ENCODE measurements at places on chromosomes 1 and 21.
A peak's percentile ranks its signal among the peaks of the same experiment; 100 is the strongest.

GRCh38 chr1:50424884-50425375, 1.7 kb upstream of the DMRTA2 start:
- DNase-seq, result peak; percentile 54

DNA sequence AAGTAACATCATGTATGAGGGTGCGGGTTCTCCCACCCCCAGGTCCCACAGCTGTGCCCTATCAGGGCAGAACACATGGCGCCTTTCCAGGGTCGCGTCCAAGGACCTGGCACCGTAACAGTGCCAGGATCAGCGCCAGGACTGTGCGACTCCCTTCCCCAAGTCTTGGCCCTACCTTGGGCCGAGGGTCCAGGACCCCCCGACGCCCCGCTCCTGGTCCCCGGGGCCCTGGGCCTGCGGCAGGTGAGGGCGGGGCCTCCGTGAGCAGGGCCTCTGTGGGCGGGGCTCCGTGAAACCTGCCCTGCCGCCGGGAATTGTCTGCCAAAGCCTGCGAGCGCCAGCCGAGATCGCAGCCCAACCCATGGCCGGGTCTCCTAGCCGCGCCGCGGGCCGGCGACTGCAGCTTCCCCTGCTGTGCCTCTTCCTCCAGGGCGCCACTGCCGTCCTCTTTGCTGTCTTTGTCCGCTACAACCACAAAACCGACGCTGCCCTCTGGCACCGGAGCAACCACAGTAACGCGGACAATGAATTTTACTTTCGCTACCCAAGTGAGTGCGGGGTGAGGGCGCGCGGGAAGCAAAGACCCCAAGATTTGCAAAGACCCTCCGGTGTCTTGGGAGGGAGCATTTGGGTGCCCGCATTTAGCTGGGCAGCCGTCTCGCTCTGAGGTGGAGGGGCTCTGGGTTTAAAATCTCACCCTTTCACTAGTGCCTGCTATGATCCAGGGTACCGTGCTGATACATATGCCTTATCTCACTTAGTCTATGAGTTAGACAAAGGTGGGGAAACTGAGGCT, at the start of gene RHBG:
RHBG (plus strand) TSS at position 323 of the 796 bp plus-strand sequence; CDS start at position 362, 39 bp downstream.
- peak; percentile 72 for DNase-seq

GRCh38 chr1:46404482-46405196, 10.5 kb downstream of the FAAH start:
- DNase-seq, result no peak

- no peak for DNase-seq
Observed at GRCh38 chr1:37509181-37509580, 5.4 kb downstream of the MEAF6 start.

- peak; percentile 81 for DNase-seq
Observed at GRCh38 chr1:157073944-157074685, 25.5 kb downstream of the ETV3L start.

DNA sequence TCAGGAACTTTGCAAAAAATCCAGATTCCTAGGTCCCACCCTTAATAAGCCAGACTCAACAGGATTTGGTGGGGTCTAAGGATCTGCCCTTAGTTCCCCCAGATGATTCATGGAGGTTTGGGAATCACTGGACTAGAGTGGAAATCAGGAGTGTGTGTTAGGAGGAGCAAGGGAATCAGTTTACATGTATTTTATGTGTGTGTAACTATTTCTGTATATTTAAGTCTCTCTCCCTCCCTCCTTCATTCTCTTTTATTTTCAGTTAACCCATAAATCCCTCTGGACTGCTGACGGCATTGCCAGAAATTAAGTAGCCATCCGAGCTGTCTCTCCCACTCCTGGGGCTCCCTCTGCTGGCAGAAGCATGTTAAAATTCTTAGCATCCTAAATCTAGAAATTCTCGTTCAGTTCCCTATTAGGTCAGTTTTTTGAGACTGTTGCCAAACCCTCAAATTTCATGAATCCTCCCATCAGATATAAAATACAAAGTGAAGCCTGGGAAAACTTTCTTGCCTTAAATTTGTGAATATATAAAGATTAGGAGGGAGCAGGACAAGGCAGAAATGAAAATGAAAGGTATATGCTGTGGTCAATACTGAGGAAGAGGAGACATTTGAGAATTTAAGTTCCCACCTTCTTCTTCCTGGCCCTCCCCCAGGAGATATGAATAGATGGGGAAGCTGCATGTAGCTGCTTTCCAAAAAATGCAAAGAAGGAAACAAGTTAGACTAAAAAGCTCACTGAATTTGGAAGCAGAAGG, 11.7 kb upstream of the HSD11B1 start:
- peak; percentile 72 for DNase-seq

GRCh38 chr1:159940006-159940620, 5.3 kb downstream of the IGSF9 start:
- DNase-seq, result no peak

- DNase-seq, result no peak
Observed at GRCh38 chr21:36776981-36777617, 78.2 kb downstream of the SIM2 start.

GRCh38 chr1:71252900-71253299, 172.1 kb upstream of the ZRANB2 start:
- no peak for DNase-seq

DNA sequence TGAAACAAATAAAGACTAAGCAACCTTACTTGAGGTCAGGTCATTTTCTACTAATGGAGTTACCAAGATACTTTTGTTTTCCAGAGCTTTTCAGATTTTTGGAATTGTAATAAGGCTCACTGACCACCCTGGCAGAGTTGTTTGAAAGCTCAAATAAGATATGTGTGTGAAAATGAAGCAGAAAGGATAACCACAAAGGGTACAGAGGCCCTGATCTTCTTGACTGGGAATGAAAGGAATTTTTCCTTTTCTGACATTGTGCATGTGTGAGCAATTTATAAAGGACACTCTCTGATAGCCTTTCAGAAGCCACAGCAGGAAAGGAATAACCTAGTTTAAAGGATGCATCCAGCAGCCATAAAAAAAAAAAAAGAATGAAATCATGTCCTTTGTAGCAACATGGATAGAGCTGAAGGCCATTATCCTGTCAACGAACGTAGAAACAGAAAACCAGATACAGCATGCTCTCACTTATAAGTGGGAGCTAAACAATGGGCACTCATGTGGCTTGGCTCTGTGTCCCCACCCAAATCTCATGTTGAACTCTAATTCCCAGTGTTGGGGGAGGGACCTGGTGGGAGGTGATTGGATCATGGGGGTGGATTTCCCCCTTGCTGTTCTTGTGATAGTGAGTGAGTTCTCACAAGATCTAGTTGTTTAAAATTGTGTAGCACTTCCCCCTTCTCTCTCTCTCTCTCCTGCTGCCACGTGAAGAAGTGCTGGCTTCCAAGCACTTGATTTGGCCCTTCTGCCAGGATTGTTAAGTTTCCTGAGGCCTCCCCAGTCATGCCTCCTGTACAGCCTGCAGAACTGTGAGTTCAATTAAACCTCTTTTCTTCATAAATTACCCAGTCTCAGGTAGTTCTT, 3.1 kb upstream of the SRP9 start:
- DNase-seq, result no peak

DNA sequence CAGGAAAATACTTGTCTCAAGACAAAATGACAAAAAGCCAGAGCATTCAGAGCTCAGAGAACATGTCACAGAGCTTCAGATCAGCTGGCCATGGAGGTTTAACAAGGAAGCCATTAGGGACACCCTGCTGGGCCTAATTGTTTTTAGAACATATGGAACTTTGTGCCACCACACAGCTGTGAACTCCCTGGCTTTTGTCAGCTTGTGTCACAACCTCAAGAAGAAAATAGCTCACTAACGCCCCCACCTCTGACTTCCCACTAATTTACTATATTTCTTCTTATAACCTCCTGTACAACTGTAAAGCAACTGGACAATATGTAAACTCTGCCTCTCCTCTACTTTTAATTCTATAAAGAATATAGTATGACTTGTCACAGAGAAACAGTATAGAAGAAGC, 21.0 kb upstream of the TDRD10 start:
- DNase-seq, result no peak

GRCh38 chr1:82634266-82634665, 833.5 kb downstream of the ADGRL2 start:
- DNase-seq, result no peak

GRCh38 chr1:96524100-96524499, 197.5 kb upstream of the PTBP2 start:
- no peak for DNase-seq

DNA sequence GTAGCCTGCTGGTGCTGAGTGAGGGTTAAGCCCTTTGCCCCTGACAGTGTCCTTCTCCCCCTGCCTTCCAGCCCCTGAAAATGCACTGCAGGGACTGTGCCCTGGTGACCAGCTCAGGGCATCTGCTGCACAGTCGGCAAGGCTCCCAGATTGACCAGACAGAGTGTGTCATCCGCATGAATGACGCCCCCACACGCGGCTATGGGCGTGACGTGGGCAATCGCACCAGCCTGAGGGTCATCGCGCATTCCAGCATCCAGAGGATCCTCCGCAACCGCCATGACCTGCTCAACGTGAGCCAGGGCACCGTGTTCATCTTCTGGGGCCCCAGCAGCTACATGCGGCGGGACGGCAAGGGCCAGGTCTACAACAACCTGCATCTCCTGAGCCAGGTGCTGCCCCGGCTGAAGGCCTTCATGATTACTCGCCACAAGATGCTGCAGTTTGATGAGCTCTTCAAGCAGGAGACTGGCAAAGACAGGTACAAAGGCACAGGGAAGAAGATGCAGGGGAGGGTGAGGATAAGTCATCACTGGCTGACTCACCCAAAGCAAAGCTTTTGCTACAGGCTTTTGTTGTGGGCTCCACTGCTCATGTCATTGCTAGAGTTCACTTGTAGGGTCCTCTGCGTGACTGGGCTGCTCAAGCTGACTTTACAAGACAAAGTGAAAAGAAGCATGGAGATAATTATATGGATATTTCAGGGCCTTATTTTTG, 174.9 kb downstream of the PIGK start:
- peak; percentile 27 for DNase-seq

GRCh38 chr1:82534996-82535395, 734.3 kb downstream of the ADGRL2 start:
- DNase-seq, result no peak

DNA sequence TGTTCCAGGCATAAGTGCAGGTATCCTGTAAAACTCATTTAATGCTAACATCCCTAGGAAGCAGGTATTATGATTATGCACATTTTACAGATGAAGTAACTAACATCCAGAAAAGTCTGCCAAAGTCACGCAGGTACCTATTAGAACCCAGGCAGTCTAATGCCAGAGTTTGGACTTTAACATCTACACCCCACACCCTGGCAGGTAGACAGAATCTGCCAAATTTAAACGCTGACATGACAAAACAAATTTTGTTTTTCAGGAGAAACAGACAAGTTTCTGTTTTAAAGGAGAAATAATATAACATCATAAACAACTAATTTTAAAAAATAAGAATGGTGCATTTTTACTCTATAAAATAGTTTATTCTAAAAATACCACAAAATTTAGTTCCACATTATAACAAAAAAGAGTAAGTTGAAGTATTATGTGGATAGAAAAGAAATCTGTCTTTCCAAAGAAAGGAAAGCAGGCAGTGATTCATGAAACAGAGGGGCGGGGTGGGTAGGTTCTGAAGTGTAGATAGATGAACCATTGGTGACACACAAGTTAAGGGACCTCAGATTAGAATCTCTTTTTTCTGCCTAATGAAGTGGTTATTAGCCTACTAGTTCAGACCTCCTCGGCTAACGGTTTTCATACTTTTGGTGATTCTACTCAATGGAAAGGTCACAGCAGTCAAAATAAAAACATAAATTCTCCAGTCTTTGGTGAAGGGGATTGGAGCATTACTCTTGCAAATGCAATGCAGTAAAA, 1.7 kb downstream of the ASPM start:
- no peak for DNase-seq

GRCh38 chr1:185444676-185445075, 127.6 kb upstream of the IVNS1ABP start:
- no peak for DNase-seq

DNA sequence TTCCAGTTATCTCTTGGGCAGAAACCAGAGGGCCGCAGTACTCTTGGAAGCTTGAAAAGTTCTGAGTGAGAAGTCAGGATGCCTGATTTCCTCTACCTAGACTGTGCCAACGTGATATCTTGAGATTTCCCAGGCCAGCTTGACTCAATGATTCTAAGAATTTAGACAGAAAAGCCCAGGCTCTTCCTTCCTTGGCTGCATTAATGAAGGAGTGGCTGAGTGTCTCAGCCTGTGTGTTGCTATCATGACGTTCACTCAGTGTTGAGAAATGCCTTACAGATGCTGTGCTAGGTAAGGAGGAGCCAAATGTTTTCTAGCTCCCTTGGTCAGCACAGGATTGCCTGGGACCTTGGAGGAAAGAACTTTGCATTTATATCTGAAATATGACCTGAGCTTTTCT, 454.1 kb upstream of the USP24 start:
- DNase-seq, result no peak

- DNase-seq, result no peak
Observed at GRCh38 chr1:197180252-197180878, 33.9 kb upstream of the ASPM start.

DNA sequence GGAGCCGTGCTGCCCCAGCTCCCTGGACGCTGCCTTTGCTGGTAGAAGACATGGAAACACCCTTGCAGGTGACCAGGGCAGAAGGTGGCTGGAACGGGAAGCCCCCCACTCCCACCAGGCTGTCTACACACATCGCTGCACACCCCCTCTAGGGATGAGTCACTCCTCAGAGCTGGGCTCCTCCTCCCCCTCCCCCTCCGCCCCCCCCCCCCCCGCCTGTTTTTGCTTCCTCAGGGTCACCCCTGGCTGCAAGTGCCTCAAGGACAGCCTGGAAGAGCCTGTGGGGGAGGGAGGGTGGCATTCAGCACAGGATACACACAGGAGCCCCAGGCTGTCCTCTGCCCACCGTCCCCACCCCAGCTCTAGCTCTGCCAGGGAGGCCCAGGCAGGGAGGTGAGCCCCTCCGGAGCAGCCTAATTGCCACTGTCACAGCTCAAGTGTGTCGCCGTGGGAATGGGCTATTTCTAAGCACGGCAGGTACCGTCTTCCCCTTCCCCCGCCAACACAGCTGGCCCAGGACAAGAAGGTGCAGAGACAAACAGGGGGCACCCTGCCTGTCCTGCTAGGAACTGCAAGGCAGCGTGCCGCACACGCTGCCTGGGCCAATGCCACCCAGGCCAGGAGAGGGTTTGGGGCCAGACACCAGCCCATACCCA, 2.5 kb downstream of the FNDC10 start:
- peak; percentile 54 for DNase-seq

GRCh38 chr21:39655589-39655988, 42.8 kb downstream of the B3GALT5 start:
- DNase-seq, result no peak
